Left lobe of liver (tissue), 2 donors: ENCODE measurements at places on chromosomes 7 and 10.

GRCh38 chr7:149442924-149443323 lies 17.9 kb downstream of the ZNF777 start:
- no peak for DNase-seq

DNA sequence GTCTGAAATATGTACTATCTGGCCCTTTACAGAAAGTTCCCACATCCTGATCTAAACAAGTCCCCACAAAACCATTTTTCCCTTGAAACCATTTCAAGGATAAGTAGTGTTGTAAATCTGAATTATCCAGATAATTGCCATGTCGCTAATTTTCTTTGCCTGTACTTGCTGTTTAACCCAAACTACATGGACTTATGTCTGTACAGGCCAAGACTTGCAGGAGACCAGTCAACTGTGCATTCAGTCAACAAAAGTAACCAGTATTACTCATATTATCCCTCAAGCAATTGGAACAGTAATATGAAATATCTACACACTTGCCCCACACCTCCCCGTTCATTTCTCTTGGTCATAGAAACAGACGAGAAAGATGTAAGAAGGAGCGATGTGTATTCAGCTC lies 347.8 kb upstream of the NFE2L3 start:
- no peak for DNase-seq

DNA sequence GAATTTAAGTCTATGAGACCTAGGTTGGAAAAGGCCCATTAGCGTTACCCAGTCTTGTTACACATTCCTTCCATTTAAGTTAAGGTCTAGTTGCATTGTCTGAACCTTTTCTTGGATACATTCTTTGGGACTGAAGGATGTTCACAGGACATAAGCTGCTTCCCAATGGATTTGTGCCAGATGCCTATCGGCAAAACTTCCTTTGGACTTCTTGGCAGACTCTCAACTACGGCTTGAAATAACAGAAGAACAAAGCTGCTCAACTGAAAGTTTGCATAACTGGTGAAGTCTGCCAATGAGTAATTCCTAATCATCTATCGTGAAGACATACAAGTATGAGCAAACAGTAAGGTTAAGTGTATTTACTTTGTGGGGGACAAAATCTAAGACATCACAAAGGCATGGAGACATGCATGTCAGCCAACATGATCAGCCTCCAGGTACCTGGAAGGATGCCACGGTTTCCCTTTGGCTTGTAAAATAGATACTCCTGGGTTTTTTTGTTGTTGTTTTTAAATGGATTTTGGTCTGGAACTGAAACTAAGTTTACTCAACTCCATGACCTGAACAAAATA lies 35.4 kb downstream of the MALSU1 start:
- DNase-seq: peak; percentile 54

GRCh38 chr10:114758331-114758730 lies 63.2 kb upstream of the FHIP2A start:
- no peak for DNase-seq

DNA sequence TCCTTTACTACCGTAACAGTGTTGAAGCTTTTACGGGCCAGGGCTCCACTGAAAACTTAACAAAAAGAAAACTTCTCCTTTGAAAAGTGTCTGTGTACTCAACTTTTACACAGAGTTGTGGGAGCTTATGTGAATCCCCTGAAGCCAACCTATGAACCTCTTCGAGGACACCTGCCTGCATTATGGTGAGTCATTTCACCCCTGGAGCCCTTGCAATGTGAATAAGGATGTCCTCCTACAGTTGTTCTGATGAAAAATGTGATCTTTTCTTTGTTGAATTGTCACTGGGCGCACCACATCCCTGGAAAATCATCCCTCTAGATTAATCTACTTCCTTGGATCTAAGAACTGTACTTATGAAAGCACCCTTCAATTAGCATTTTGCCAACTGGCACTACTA lies 93.2 kb downstream of the SORCS1 start:
- no peak for DNase-seq

GRCh38 chr10:14507176-14507575 lies 176.5 kb upstream of the FRMD4A start:
- no peak for DNase-seq

- DNase-seq: no peak
Measured at GRCh38 chr7:48097521-48098231, 8.6 kb downstream of the UPP1 start.

GRCh38 chr7:30329716-30330115 lies 45.3 kb downstream of the ZNRF2 start:
- no peak for DNase-seq

GRCh38 chr7:74343281-74344131 lies 54.3 kb downstream of the CLIP2 start:
- no peak for DNase-seq

DNA sequence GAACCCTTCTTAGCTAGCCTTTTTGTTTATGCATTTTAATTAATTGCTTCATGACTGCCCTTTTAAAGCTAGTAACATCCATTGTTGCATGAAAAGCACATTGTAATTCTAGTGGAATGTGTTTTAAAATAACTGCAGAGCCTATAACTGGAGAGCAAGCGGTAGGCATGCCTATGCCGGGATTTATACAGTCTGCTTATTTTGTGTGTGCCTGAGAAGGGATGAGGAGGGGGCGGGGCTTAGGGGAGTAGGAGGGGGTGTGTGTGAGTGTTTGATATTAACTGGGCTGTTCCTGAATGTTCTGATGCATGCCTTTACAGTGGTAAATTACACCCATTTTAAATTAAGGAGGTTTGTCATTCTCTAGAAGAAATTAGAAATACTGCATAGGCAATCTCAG lies 208.1 kb downstream of the TCF7L2 start:
- DNase-seq: no peak

- DNase-seq: no peak
Measured at GRCh38 chr10:28242555-28243204, 60.2 kb downstream of the MPP7 start.

DNA sequence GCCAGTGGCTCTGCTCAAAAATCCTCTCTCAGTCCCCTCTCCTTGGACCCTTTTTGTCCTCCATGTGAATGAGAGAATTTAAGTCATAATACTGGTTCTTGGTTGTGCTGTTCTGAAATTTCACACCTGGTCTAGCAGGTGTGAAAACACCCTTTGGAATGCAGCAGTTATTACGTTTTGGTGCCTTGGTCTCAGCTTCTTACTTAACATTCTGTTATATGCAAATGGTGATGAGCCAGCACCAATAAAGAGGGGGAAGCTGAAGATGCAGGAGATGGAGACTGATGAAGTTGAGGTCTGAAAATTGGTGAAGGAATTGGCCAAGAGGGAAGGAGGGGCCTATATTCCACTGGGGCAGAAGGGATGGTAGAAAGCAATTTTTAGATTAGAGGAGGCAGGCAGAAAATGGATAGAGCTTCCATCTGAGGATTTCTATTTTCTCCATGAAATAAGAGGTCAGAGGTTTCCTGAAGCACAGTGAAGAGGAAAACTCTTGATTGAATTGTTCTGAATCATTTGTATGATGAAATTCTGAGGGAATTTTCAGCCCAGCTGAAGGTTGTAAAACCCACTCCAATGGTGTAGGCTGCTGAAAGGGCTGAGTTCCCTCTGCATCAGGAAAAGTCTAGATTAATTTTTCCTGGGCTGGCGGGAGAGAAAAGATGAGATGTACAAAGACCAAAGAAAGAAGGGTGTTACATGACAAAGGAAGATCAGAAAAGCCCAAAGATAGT lies 94.0 kb upstream of the FAM180A start:
- no peak for DNase-seq

GRCh38 chr10:100223879-100224278 lies 5.5 kb downstream of the CHUK start:
- DNase-seq: no peak

GRCh38 chr7:112089551-112089950 lies 116.6 kb downstream of the DOCK4 start:
- DNase-seq: no peak

GRCh38 chr7:33195264-33195663 lies 65.9 kb downstream of the BBS9 start:
- no peak for DNase-seq

- DNase-seq: no peak
Measured at GRCh38 chr7:17495655-17496394, 197.4 kb downstream of the AHR start.

- DNase-seq: no peak
Measured at GRCh38 chr7:105614341-105614840, 33.1 kb upstream of the EFCAB10 start.

DNA sequence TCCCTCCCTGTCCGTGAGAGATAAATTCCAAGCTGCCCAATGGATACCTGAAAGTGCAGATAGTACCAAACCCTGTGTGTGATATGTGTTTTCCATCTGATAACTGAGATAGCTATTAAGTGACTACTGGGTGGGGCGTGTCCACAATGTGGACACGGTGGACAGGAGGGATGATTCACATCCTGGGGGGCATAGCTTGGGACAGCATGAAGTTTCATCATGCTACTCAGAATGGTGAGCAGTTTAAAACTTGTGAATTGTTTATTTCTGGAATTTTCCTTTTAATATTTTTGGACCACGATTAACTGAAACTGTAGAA lies 158.6 kb downstream of the CREB5 start:
- DNase-seq: no peak

- no peak for DNase-seq
Measured at GRCh38 chr7:156147104-156147503, 334.8 kb upstream of the SHH start.

GRCh38 chr10:126042354-126042753 lies 146.0 kb downstream of the FANK1 start:
- DNase-seq: no peak

DNA sequence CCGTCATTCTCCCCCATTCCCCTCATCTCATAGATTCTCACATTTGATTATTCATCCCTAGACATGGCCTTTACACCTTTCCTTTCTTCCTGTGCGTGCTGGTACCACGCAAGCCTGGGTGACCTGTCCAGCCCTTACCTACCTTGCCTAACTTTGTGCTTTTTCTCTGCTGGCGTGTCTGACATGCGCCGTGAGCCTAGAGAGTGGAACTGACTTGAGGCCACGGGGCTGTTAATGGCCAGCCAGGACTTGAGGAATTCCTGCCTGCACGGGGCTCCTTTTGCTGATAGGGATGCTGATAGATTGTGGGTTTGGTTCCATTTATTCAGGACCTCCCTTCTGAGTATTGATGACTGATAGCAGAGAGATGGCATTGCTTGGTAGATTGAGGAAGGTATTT lies 134.2 kb downstream of the DOCK1 start:
- DNase-seq: peak; percentile 26

- DNase-seq: no peak
Measured at GRCh38 chr7:38066391-38066790, 111.7 kb upstream of the STARD3NL start.

DNA sequence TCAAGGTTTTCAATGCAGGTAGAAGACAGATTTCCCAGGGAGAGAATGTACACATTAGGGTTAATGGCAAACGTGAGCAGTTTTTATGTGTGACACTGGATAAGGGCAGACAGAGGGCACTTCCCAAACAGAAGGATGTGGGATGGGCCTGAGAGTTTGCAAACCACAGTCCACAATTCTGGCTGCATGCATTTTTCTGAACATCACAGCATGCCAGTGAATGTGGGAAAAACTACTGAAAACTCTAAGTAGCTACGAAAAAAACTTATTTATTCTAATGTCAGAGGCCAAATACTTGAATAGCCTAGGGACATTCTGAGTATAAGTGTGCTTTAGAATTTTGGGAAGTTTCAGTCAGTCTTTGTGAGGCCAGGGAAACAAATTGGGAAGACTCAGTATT lies 145.9 kb downstream of the NRCAM start:
- no peak for DNase-seq

DNA sequence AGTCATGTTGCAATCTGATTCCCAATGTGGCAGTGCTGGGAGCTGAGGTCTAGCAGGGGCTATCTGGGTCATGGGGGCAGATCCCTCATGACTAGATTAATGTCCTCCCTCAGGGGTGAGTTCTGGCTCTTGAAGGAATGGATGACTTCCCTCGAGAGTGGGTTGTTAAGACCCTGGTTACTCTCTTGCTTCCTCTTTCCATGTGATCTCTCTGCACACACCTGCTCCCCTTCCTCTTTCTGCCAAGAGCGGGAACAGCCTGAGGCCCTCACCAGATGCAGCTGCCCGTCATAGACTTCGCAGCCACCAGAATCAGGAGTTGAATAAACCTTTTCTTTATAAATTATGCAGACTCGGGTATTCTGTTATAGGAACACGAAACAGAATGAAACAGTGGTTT lies 37.8 kb downstream of the SFMBT2 start:
- no peak for DNase-seq

- DNase-seq: no peak
Measured at GRCh38 chr10:79413196-79413595, 32.2 kb downstream of the ZCCHC24 start.

- no peak for DNase-seq
Measured at GRCh38 chr10:1109795-1110673, 53.8 kb downstream of the WDR37 start.

GRCh38 chr7:38382684-38383083 lies 109.2 kb upstream of the TARP start:
- DNase-seq: no peak

- no peak for DNase-seq
Measured at GRCh38 chr7:27173511-27173955, 587 bp downstream of the HOXA10 start.

GRCh38 chr10:116113721-116114501 lies 159.1 kb downstream of the GFRA1 start:
- peak; percentile 32 for DNase-seq

DNA sequence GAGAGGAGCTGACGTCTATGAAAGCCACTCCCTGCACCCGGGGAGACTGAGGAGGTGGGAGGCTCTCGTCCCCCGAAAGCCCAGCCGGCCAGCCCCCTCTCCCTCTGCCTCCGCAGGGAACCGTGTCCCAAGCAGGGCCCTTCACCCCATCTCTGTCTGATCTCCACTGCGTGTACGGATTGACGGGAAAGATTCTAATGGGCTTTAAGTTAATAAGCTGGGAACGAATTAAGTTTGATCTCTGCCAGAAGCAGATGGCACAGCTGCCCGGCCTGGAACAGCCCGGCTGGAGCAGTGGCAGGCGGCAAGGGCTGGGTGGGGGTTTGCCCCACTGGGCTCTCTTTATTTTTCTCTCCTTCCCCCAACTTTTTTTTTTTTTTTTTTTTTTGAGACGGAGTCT lies 6.1 kb upstream of the SLC29A4 start:
- no peak for DNase-seq

GRCh38 chr7:130926001-130926691 lies 192.1 kb upstream of the KLF14 start:
- no peak for DNase-seq

- DNase-seq: no peak
Measured at GRCh38 chr7:115965236-115965635, 65.3 kb downstream of the TFEC start.

- no peak for DNase-seq
Measured at GRCh38 chr7:127677433-127678230, 25.6 kb downstream of the SND1 start.

DNA sequence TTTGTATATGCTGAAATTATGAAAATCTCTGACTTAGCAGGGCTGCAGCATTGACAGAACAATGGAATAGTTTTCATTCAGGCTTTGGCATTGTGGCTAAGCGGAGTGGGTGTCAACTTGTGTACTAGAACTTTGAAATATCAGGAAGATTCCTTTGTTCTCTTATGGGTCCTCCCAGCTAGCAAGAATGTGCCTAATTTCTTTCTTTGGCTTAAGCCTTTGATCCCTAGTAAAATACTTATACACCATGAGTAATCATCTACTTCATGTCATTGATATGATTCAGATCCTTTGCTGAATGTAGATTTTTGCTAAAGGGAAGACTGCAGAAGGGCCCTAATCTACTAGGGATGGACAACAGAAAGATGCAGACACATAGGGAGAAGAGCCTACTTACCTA lies 6.2 kb downstream of the AVL9 start:
- no peak for DNase-seq

GRCh38 chr10:47278720-47279119 lies 21.3 kb upstream of the GDF10 start:
- DNase-seq: no peak
